ENCODE measurements at places on chromosomes 12 and 14.

DNA sequence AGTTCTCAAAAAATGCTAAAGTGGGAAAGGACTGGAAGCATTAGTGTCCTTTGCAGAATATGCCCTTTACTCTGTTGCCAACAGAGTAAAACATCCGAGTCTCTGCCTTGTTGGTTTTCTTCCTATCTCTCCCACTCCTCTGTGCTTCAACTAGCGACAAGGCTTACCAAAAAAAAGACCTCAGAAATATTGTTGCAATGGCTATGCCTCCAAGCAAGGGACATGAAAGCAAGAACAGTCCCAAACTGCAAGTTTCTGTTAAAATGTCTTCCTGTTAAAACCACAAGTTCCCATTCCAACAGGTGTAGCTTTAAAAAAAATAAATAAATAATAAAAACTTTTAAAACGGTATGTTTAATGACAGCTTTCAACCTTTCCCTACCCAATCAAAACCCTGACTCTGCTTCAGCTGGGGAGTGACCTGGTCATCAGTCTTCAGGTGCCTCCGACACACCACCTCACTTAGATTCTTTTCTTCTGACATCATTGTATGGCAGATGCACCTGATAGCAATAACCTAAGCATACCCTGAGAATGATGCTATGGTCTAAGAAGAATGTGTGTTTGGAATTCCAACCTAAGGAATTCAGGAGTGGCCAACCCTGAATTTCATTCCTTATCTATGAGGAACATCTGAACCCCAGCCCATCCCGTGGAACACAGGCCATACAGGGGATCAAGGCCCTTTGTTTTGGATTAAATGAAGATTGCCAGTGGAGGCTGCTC is 81.0 kb downstream of the RPS29 start:
- DNase-seq: peak; percentile 81

DNA sequence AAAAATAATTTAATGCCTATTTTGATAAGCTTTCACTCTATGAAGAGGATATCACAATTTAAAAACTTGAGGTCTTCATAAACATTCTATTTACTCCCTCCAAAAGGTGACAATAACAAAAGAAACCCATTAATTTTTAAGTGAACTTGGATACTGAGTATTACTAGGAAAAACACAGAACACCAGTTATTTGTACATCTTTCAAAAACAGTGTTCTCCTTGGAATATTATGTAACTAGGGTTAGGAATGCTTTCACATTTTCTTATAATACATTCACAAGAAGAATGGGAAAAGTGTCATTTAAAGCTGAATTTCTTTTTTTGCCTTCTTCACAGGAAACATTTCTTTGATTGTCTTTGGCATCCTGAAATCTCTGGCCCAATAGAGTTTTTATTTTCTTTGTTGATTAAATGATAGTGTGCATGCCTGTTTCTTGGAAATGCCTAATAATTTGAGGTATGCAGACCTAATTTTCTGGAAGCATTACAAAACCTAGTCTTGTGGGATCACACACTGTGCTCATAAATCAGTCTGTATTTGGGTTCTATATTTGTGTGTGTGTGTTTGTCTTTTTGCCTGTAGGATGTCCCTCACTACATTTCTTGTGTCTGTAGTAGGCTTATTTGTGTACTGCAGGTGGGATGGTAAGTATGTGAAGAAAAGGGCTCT is 76.5 kb downstream of the WNK1 start:
- peak; percentile 44 for DNase-seq

- DNase-seq: no peak
Measured at GRCh38 chr12:65937161-65937641, 112.9 kb downstream of the HMGA2 start.

DNA sequence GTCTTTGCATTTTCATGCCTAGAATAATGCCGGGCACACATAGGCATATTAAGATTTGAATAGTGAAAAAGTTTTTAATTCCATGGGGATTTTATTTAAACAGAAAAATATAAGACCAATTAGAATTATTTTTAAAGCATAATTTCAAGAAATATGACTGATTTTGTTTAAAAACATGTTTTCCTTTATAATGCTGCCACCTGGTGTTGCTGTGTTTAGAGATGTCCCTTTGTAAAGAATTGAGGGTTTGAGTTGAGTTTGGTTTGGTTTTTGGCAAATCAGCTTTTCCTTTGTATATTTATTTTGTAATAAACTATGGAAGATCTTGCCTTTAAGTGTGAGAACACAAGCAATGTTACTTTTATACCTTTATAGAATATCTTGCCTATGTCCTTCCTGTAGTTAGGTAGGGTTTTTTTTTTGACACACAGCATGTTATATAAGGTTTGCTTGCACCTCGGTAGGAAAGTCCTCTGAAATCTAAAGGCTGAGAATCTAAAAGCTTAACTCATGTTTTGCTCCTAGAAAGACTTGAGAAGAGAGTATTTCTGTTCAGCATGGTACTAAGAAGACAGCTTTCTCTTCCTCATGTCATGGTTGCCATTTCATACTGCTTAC is 31.4 kb upstream of the SNAPC1 start:
- DNase-seq: no peak

GRCh38 chr12:79897617-79898016 is 37.3 kb downstream of the PPP1R12A start:
- DNase-seq: peak; percentile 100

DNA sequence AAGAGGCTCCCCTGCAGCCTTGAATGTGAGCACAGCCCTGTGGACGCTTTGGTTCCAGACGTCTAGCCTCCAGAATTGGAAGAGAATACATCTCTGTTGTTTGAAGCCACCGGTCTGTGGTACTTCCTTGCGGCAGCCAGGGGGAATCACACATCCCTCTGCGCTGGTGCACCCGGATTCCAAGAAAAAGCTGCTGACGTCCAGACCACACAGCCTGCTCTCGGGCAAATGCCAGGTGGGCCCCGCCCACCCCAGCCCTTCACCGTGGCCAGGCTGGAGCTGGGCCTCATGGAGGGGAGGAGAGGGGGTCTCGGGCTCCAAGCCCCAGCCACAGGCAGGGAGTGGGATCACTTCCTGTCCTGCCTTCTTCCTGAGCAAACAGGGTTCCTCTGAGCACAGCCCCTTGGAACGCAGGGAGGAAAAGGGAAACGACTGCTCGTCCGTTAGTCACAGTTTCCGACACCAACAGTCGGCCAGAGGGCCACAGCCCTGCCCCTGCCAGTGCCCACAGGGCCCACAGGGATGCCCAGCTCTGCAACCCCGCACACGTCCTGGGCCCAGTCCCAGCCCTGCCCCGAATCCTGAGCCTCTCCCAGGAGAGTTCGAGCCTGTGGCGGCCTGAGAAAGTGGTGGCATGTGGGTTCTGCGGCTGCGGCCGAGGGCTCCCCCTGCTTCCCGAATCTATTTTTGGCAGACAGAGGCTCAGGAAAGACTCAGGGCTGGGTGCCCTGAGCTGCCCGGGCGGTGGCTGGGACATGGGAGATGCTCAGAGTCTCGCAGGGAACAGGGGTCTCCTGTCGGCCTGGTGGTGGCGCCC is 85.3 kb downstream of the RFLNA start:
- DNase-seq: peak; percentile 90

GRCh38 chr12:54981796-54982195 is 2.8 kb downstream of the TESPA1 start:
- no peak for DNase-seq

DNA sequence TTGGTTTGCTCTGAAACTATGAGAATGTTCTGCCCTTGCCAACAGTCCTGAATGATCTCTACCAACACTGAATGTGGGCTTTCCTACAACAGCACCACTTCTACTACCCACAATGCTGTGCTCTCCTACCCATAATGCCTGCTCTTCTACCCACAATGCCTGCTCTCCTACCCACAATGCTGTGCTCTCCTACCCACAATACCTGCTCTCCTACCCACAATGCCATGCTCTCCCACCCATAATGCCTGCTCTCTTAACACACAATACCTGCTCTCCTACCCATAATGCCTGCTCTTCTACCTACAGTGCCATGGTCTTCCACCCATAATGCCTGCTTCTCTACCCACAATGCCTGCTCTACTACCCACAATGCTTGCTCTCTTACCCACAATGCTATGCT is 92.3 kb downstream of the KCNK13 start:
- no peak for DNase-seq

- no peak for DNase-seq
Measured at GRCh38 chr12:52149651-52150241, 42.1 kb downstream of the KRT80 start.

- DNase-seq: peak; percentile 47
Measured at GRCh38 chr12:77696183-77696582, 134.5 kb upstream of the NAV3 start.

DNA sequence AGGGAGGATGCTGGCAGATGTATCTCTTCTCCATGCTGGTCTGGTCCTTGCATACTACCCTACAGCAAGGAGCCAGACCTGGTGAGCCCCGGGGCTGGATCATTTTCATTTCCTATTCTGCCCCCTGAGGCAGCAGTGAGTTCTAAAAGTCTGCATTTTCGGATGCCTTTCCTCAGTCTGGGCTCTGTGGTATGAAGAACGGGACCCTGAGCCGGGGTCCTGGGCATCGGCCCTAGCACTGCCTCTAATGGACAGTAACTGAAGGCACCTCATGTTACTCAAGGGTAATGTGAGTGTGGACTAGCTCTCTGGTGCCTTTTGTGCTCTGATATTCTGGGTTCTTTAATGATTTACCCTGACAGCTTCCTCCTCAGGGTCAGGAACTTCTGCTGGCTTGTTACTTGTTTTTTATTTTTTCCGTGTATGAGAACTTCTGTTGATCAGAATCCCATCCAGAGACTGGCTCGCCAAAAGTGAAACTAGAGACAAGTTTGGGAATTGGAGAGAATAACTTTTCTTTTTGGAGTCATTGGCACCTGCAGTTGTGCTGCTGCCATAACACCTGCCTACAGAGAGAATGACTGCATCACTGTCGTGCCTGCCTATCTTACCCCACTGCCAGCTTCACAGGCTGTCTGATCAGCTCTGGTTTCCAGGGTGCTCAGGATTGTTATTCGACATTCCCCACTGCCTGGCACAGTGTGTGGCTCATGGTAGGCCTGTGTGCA is 62.3 kb downstream of the SUSD6 start:
- no peak for DNase-seq

DNA sequence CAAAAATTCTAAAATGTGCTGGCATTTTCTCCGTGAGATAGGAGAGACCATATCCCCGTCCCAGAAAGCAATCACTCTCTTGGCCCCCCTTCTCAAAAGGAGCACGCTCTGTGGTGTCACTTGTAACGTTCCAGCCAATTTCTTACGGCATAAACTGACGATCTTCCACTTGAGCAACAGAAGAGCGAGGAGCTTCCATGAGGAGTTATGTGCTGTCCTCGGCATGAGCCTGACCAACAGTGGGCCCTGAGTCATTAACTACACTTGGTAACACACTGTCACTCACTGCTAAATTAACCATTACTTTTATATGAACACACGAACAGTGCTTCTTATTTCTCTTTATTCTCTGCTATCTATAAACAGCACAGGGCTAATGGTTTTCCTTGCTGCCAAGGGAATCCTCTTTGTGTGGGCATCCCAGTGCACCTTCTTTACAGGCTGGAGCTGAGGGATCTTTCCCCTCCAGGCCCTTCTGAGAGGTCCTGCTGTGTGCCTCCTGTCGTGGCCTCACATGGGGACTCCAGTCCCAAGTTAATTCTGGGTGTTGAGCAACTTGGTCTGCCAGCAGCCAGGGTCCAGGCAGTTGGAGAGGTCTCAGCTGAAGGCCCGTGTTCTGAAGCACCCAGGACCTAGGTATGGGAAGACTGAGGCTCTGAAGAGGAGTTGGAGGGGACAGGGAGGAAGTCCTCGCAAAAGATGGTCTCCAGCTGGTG is 9.4 kb downstream of the SLC6A13 start:
- DNase-seq: no peak

GRCh38 chr14:79037593-79037992 is 867.4 kb downstream of the NRXN3 start:
- no peak for DNase-seq

DNA sequence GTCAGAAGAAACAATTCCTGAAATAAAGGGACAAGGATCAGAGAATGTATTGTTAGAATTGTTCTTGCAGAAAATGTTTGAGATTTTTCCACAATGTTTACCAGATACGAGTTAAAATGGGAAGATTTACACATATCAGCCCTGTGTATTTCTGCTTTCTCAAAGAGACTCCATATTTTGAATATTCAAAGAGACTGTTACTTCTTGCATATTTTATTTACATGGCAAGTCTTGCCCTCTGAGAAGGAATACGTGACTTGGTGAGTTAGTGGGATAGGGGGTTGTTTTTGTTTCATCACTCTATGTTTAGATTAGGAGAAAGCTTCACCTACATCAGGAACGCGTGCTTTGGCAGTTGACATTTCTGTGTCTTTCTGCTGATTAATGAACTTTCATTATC is 56.1 kb upstream of the ZDHHC17 start:
- no peak for DNase-seq

GRCh38 chr14:68450391-68451120 is 342.3 kb downstream of the ZFP36L1 start:
- DNase-seq: no peak

DNA sequence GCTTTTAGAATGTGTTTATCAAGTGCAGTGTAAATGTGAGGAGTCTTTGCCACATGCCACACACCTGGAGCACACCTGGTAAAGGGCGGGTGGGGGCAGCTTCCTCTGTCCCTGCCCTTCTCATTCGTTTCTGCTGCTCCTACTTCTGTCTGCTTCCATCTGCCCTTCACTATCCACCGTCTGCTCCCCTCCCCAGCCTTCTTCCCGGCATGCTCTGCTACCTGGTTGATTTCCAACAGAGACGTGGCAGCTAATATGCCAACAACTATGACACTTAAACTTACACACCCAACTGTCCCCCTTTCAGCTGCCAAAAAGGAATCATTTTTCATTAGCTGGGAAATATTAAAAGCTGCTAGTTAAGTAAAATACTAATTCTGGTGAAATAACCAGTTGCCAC is 9.1 kb upstream of the CARMIL3 start:
- DNase-seq: no peak

DNA sequence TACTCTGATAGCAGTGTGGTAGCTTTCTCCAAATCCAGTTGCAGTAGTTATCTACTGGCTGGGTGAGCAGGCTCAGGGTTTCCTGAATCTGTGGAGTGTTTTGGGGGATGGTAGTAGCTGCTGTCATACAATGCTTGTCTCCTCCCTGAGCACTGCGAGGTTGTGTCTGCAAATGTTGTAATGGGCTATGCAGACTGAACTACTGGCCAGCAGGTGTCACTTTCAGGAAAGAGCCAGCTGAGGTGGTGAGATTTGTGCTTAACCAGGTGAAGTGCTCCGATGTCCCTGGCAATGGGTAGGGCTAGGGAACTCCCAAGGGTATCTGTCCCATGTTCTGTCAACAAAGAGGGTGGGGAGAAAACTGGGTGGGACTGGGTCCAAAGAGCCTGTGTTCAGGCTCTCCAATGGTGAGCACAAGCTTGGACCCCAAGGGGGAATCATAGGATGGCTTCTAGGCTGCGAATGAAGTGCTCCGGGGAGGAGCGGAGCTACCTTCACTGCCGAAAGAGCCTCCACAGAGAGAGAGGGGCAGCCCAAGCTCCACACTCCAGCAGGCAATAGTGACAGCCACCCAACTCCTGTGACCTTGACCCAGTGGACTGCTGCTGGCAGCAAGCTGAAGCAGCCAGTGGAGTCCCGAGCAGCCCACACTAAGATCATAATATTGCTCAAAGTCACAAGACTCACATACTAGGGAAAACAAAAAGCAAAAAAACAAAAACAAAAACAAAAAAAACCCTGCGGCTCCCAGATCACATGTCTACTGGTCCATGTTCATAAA is 1324.0 kb upstream of the USP15 start:
- no peak for DNase-seq
